ENCODE measurements at places on chromosomes 7 and 10. TPM values are rescaled to one million over a fixed set of nuclear protein-coding genes. Genes with fewer than 3 reads are reported as not detected.

The AMPH gene
- total RNA-seq, result not detected

The ADAMTS14 gene
- total RNA-seq, result 0.16 TPM

The TMEM225B gene
- 0.92 TPM for total RNA-seq

GRCh38 chr10:26467639-26468038 lies 29.5 kb downstream of the APBB1IP start:
- no peak for DNase-seq

- DNase-seq, result no peak
Observed at GRCh38 chr10:6721964-6722615, 142.0 kb upstream of the PRKCQ start.

- no peak for DNase-seq
Observed at GRCh38 chr10:14695847-14696480, 78.7 kb downstream of the FAM107B start.

DNA sequence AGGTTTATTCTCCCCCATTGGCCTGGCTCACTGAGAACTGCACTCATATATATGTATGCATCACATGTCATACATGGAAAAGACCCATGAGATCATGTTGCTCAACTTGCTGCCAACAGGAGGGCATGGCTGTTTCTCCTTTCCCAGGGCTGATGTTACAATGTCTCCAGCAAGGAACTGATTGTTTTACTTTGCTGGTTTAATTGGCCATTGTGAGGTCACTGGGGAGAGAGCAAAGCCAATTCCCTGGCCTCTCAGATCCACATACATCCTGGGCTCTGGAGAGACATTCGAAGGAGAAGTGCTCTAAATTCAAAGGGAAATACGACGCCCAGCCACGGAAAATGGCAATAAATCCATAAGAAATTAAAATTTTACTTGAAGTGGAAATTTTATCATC lies 287.8 kb downstream of the WDR11 start:
- no peak for DNase-seq

GRCh38 chr7:26760501-26760900 lies 103.9 kb downstream of the SKAP2 start:
- DNase-seq, result no peak

- DNase-seq, result no peak
Observed at GRCh38 chr10:29199941-29200679, 88.8 kb upstream of the LYZL1 start.

DNA sequence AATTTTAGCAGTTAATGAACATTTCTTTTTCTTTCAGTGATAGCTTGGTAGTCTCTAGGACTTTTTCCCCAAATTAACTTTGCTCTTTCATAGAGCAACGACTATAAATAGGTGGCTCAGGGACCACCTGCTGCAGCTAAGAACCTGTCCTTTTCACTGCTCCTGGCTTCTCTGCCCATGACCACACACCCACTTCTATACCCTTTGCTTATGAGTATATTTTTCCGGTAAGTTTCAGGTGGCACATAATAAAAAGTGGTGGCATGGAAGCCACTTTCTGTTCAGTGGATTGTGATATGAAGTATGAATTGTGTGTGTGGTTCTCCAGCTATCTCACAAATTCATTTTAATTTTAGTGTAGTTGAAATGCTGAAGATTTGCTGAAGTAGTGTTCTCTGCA lies 1.2 kb downstream of the ING3 start:
- DNase-seq, result peak; percentile 4

GRCh38 chr7:46360811-46361210 lies 439.7 kb upstream of the IGFBP3 start:
- DNase-seq, result no peak

Measured in activated CD8-positive, alpha-beta T cell treated with anti-CD3 and anti-CD28 coated beads for 36 hours (primary cell).